ENCODE measurements at places on chromosomes 16 and 17.

- no peak for DNase-seq
These were observed 20.1 kb downstream of the MPRIP start for GRCh38 chr17:17062356-17062755.

DNA sequence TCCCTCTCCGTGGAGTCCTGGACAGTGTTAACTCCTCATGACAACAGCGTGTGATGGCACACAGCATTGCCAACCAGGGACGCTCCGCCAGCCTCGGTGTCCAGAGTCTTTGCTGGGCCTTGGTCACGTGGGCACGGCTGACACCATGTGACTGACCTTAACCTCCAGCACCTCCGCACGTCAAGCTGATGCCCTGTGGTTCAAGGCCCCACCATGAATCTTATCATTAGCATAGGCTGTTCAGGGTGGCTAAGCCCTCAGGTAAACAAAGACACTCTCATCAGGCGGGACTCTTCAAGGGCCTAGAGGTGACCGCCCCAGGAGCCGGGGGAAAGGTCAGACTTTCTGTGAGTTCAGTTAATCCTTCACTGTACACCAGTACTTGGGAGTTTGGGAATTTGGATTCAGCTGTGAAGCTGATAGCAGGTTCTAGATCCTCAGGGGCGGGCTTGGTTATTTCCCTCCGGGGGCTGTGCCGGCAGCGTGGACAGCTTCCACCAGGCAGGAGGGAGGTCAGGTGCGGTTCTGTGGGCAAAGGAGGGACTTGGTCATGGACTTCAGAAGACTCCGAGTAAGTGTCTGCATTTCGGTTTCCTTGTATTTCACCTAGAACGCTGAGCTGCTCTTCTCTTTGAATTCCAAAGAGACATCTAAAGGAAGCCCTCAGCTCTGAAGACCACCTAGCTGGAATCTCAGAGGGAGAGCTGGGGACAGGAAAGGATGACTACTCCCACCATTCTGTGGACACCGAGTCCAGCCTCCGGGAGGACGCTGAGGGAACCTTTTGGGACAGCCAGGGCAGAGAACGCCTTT lies 195.5 kb upstream of the CIBAR2 start:
- no peak for DNase-seq

- DNase-seq = no peak
These were observed 64.2 kb downstream of the CREBBP start for GRCh38 chr16:3816326-3816725.

DNA sequence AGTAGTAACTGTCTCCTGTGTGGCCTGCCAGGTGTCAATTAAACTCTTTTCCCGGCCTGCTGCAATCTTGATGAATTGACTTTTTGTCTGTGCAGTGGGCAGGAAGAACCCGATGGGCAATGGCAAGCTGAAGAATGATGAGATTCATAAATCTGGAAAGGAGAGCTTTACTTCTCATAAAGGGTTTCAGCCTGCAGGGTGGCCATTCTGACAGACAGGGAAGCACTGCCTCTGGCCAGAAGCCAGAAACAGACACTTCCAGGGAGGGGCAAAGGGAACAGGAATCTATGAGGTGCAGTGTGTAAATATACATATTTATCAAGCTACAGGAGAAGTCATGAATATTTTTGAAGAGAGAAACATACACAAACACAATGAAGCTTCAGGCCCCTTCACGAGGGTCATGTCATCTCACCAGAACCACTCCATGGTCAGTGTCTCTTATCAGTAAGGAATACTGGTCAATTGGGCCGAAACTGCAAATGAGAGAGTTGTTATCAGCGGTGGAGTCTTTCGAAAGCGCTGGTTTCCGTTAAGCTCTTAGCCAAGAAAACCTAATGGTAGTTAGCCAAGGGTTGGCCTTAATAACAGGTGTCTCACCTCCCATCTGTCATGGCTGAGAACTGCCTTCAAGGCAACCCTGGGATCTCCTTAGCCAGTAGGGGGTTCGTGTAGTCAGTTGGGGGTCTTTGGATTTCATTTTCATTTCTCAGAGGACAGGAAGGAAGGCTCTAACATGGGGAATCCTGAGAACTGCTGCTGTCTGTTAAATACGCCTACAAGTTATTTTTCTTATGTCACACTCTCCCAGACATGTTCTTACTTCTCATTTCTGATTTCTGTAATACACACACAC lies 1.2 kb upstream of the NARF start:
- DNase-seq = no peak

DNA sequence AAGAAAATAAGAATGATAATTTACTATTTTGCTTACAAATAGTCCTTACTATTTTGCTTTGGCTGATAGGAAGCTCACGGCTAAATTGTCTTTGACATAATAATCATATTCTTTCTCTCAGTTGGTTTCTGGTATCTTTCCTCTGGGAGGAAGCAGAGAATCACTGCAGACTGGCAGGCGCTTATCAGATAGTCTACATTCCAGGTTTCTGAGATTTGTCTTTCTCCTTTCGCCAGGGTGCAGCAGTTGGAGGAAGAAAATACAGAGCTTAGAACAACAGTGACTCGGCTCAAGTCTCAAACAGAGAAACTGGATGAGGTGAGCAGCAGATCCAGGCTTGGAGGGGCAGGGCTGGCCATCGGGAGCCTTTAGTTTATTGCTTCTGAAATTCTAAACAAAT lies 136.1 kb downstream of the RAB11FIP4 start:
- DNase-seq = no peak

- no peak for DNase-seq
These were observed 2.1 kb downstream of the FOXN1 start for GRCh38 chr17:28508211-28508724.

DNA sequence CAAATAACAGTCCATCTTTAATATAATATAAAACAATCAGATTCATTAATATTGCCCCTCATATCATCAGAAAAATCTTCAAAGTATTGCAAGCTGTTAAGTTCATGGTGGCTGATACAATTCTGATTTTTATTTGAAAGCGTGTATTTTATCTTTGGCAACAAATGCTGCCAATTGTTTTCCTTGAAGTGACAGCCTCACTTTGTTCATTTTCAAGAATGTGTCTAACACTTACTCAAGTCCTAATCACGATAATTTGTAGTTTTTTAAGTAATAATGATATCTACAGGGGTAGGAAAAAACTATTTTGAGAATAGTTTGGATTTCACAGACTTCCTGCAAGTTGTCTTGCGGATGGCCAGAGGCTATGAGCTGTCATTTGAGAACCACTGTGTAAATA lies 75.8 kb downstream of the HS3ST3B1 start:
- DNase-seq = no peak

GRCh38 chr17:77826132-77826873 lies 132.2 kb upstream of the TNRC6C start:
- no peak for DNase-seq

GRCh38 chr17:56867948-56868376 lies 34.0 kb downstream of the DGKE start:
- no peak for DNase-seq

DNA sequence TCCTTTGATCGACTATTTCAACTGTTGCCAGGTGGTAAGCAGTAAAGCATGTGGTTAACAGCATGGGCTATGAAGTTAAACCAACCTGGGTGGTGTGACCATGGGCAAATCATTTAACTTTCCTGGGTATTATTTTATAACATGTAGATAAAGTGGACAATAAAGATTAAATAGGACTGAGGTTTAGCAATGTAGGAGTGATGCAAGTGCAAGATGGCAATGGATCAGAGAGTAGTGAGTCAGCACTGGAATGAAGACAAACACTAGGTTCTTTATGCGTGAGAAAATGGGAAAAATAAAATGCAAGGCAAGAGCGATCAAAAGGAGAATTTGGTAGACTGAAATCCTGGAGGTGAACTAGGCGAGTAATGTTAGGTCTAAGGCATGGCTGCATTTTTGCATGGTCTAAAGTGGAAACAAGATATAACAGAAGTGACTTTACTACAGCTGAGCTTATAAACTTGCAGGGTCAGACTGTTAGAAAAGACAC lies 222.4 kb upstream of the AXIN2 start:
- DNase-seq = no peak

GRCh38 chr16:58639836-58640235 lies 10.2 kb upstream of the CNOT1 start:
- no peak for DNase-seq

- DNase-seq = no peak
These were observed 23.3 kb downstream of the ACTG1 start for GRCh38 chr17:81489012-81489997.

GRCh38 chr17:79616801-79617200 lies 6.0 kb upstream of the RBFOX3 start:
- DNase-seq = peak; percentile 1

- no peak for DNase-seq
These were observed 37.4 kb downstream of the CLEC16A start for GRCh38 chr16:10981697-10982216.

GRCh38 chr17:13154398-13154797 lies 136.6 kb upstream of the ELAC2 start:
- no peak for DNase-seq

- DNase-seq = no peak
These were observed 5.1 kb upstream of the NME4 start for GRCh38 chr16:391885-392335.

GRCh38 chr17:37490022-37490587 lies 414 bp downstream of the DUSP14 start:
- peak; percentile 61 for DNase-seq

GRCh38 chr16:2809149-2809760 lies 7.8 kb upstream of the PRSS21 start:
- DNase-seq = no peak

GRCh38 chr17:74547736-74548135 lies 1.8 kb upstream of the CD300C start:
- DNase-seq = no peak

GRCh38 chr16:9134739-9135138 lies 43.3 kb downstream of the HAPSTR1 start:
- no peak for DNase-seq

GRCh38 chr16:450385-450784 lies 24.9 kb downstream of the RAB11FIP3 start:
- no peak for DNase-seq

- no peak for DNase-seq
These were observed 16.4 kb downstream of the NTN1 start for GRCh38 chr17:9037736-9038135.

- DNase-seq = no peak
These were observed 89.5 kb downstream of the VAT1L start for GRCh38 chr16:77877712-77878347.

DNA sequence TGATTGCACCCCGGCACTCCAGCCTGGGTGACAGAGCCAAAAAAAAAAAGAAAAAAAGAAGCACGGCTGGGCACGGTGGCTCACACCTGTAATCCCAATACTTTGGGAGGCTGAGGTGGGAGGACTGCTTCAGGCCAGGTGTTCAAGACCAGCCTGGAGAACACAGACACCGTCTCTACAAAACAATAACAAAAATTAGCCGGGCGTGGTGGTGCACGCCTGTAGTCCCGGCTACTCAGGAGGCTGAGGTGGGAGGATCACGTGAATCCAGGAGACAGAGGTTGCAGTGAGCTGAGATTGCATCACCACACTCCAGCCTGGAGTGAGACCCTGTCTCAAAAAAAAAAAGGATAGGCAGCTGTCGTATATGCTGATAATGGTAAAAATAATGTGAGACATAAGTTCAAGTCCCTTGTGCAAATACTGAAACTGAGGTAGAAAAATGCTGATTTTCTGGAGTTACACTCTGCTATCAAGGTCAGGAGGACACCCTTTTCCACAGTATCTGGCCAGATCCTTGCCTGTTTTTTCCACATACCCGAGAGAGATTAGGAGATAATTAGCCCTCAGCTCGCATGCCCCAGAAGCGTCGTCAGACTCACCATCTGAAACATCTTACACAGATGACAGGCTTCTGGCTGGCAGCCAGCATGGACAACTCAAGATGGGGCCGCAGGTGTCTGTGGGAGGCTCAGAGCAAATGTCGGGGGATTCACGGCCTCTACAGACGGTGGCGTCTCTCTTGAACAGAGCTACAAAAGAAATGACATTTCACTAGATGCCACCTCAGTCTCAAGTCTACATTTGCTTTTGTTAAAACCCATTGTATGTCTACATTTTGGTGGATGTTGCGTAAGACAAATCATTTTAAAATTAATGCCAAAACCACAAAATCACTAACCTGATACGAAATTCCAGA lies 36.8 kb downstream of the WDR45B start:
- DNase-seq = no peak

DNA sequence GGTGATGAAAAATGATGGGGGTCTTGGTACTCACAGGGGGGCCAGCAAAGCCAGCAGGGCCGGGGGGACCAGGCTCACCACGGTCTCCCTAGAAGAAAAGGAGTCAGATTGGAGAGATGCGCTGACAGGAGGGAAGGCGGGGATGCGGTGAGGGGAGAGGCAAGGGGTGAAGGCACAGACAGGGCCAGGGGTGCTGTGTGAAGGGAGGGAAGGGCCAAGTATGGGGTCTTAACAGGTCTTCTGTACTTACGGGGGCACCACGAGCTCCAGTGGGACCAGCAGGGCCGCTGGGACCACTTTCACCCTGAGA lies 11.2 kb downstream of the COL1A1 start:
- DNase-seq = no peak

- peak; percentile 58 for DNase-seq
These were observed 729 bp downstream of the P2RX5 start for GRCh38 chr17:3695129-3695722.

DNA sequence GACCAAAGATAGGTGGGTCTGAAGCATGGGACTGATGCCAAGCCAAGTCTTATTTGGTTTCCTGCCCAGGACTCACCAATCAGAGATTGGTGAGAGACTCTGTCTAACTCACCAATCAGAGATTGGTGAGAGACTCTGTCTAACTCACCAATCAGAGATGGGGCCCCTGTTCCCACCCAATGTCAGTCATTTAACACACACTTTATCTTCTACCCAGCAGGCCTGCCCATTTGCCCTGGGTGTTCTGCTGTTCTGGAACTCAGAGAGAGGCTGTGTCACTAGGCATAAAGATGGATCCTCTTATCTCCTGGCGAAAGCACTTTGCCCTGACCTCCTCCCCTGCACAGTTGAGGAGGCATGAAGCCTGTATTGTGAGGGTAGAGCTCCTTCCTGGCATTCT lies 5.4 kb upstream of the RHOT1 start:
- DNase-seq = no peak

GRCh38 chr17:56883616-56884015 lies 30.2 kb downstream of the TRIM25 start:
- no peak for DNase-seq

DNA sequence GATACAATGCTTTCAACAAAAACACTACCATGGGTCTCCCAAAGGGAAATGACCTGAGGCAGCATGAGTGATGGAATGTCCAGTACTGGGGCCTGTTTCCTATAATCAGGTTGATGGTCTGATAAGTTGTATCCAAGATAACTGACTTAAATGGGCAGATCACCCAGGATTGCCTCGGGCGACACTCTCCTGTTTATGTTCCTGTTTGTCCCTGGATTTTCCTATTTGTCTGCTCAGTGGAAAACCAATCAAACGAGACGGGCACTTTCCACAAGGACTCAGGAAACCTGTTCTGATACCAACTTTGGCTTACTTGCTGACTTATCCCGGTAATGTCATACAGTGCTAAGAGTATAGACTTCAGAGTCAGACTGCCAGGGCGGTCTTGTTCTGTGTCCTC lies 27.4 kb downstream of the USP43 start:
- no peak for DNase-seq
